ENCODE measurements at places on chromosomes 13 and 19.

DNA sequence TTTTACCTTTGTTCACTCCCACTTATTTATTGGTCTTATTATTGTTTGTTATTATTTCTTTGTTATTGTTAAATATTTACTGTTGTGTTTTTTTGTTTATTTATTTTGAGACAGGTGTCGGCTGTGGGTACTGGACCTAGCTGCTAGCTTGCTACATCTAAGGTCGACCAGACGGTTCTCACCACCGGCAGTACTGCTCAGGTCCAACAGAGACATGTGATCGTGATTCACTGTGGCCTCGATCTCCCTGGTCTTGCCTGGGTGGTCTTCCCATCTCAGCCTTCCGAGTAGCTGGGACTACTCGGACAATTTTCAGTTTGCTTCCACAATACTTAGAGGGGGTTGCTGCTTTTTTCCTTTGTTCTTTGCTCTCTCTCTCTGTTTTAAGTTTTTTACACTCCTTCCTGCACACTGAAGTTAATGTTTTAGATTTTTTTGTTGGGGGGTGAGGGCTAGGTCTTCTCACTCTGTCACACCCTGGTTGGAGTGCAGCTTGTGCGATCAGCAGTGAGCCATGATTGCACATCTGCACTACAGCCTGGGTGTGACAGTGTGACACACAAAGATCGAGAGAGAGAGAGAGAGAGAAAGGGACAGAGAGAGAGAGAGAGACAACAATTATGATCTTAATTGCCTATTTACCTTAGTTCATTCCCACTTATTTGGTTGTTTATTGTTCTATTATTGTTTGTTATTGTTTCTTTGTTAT, 1432.4 kb downstream of the UQCRFS1 start:
- DNase-seq: no peak

GRCh38 chr19:50870417-50871089, 2.7 kb upstream of the KLK2 start:
- no peak for DNase-seq

- DNase-seq: no peak
Observed at GRCh38 chr13:77390391-77390790, 63.5 kb upstream of the MYCBP2 start.

- no peak for DNase-seq
Observed at GRCh38 chr13:91804724-91805123, 406.3 kb downstream of the GPC5 start.

- no peak for DNase-seq
Observed at GRCh38 chr13:93201992-93202558, 24.5 kb upstream of the GPC6 start.

GRCh38 chr13:102261809-102262208, 140.0 kb downstream of the FGF14 start:
- no peak for DNase-seq

GRCh38 chr13:25945596-25945995, 106.2 kb downstream of the SHISA2 start:
- DNase-seq: no peak

GRCh38 chr19:17719730-17720400, 585 bp downstream of the MAP1S start:
- no peak for DNase-seq

DNA sequence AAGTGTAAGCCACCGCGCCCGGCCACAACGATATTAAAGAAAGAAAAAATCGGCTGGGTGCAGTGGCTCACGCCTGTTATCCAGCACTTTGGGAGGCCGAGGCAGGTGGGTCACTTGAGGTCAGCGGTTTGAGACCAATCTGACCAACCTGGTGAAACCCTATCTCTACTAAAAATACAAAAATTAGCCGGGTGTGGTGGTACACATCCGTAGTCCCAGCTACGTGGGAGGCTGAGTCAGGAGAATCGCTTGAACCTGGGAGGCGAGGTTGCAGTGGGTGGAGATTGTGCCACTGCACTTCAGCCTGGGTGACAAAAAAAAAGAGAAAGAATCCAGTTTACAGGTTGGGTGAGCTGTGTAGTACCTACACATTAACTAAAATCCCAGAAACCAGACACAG, 99.9 kb upstream of the CACNA1A start:
- DNase-seq: no peak
